ENCODE measurements at places on chromosomes 12 and 14.

DNA sequence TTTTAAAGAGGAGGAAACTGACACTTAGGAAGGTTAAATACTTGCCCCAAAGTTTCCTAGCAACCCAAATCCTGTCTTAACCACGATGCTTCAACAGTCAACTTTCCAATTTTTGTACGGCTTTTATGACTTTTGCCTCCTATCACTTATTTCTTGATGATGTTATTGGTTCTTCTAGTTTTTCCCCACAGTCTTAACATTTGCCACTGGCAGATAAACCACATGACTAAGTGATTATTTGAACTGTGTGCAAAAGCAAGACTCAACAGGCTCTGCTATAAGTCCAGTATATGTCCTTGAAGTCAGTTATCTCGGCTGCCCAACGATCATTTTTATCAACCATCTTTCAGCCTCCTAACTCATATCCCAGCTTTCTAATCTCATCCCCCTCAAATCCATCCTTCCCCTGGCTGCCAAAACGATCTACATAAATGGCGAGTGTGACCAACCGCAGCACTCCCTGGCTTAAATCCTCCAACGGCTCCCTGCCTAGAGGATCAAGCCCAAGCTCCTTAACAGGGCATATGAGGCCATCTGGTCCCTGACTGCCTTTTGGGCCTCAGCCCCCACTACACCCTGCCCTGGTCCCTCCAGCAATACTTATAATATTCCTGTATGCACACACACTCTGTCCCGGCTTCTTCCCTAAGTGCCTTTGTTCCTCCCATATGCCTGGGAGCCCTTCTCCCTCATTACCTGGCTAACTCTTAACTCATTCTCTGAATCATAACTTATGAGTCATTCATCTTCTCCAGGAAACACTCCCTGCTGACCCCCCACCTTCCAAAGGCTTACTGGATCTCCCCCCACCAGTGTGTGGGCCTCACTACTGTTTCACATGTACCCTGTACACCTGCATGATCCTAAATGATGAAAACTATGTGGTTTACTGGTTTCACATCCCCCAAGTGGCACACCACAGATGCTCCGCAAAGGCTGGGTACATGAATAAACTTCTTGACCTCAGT, 8.8 kb downstream of the VPS37B start:
- DNase-seq = no peak

DNA sequence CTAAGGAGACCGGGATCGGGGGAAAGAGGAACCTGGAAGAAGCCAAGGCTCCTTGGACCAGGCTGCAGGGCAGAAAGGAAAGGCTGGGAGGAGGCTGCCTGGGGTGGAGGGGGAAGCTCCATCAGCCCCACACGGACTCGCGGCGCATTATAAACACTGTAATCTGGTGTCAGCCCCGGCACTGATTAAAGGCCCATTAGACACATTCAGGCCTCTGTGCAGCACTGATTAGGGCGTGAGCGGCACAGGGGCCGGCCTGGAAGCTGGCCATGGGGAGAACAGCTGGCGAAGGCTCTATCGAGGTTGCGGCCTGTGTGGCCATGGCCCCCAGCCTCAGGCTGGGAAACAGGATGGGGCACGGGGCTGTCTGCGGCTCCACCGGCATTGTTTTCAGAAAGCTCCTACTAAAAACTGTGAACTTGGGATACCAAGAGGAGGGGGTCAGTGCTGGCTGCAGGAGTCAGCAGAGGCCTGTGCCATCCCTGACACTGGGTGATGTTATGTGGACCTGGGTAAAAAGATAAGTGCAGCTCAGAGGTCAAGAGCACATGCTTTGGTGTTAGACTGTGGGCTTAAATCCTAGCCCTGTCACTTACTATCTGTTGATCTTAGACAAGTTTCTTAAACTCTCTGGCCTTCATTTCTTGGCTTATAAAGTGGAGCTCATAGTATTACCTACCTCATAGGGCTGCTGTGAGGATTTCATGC, 10.6 kb downstream of the ACVRL1 start:
- DNase-seq = no peak

GRCh38 chr12:21553329-21553675, 27.2 kb downstream of the SPX start:
- DNase-seq = no peak

- no peak for DNase-seq
Measured at GRCh38 chr14:54554401-54554800, 12.5 kb upstream of the SAMD4A start.

DNA sequence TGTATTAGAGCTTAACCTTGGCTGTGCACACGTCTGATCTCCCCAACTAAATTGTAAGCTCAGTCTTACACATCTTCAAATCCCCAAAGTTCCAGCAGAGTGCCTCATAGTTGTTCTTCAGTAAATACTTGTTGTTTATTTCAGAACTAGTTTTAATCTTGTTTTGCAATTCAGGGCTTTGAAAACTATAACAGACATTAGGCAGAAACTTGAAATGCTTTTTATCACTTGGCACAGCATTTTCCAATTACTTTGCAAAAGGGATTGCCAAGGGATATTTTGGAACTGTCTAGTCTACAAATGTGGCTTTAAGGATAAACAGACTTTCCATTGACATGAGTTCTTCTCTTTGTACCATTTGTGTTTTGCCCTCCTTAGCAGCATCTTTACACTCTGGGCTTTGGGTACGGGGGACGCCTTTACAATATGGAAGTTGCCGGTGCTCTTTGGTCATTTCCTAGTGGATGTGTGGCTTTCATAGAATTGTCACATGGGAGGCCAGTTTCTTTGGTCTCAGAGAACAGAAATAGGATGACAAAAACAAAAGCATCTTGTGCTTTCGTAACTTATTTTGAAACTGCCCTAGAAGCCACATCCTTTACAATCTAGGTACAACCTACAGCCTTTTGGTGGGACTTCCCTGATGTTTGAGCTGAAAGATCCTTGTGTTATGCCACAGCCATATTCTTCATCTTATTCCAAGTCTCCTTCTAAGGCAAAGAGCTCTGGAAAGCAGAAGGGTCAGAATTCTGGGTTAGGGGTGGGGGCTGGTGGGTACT, 96.9 kb downstream of the NPAS3 start:
- no peak for DNase-seq

DNA sequence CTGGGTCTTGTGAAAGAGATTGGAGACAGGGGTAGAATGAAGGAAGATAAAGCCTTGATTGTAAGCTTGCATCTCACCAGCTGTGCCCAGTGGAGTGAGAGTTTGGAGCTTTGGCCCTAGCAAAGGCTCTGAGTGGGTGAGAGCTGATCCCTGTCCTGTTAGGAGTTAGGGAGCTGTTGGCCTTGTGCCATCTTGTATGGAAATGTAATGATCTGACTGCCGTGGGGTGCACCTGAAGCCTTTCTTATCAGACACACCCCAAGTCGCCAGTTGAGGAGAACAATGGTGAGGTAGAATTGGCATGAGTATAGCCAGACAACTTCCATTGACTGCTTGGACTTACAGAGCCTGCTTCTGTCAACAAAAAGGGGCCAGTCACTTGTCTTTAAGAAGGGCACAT, 130.1 kb downstream of the PRKCH start:
- no peak for DNase-seq

DNA sequence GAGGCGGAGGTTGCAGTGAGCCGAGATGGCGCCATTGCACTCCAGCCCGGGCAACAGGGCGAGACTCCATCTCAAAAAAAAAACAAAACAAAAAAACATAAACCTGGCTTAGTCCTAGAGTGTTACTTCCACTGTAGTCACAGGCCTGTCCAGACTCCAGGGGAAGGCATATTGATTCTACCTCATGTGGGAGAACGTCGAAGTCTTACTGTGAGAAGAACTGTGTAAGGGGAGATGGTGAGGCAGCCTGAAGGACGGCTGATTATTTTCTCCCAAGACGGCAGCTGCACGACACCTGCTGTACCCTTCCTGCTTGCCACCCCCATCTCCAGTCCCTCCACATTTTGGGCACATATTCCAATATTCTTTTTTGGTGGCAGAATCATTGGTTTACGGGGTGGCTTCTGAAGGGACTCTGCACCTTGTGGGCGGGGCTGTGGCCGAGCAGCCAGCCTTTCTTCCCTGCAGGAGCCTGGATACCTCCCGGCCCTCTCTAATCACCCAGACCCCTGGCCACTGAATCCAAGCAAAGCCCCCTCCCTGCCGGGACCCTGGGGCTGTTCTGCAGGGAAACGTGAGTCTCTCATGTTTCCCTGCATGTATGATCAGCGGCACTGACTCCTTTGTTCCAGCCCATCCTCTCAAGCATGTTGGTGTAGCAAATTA, 12.2 kb upstream of the KLC1 start:
- no peak for DNase-seq

- DNase-seq = no peak
Measured at GRCh38 chr14:83294941-83295340, 1761.3 kb upstream of the SEL1L start.

GRCh38 chr12:116066381-116067230, 210.9 kb downstream of the MED13L start:
- DNase-seq = no peak

DNA sequence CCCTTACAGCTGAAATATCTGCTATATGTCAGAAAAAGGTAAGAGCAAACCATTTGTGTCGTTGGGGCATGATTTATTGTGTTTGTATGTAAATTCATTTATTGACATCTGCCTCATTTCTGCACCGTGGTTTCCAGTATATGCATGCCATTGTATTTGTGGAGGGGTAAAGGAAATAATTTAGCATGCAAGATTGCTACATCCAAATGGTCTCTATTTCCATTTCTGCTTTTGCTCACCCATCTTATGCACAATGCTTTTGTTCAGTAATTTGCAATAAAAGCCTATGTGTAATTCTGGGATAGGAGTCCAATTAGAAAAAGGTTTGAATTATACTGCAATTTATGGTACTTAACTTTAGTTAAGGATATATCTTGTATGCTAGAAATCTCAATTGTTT, 101.8 kb downstream of the UNC79 start:
- no peak for DNase-seq

GRCh38 chr12:1093166-1093751, 102.2 kb downstream of the ERC1 start:
- no peak for DNase-seq

- no peak for DNase-seq
Measured at GRCh38 chr12:64670919-64671639, 60.8 kb downstream of the RASSF3 start.

- DNase-seq = no peak
Measured at GRCh38 chr12:131441060-131441396, 269.9 kb upstream of the SFSWAP start.

- DNase-seq = no peak
Measured at GRCh38 chr12:49260166-49260565, 4.7 kb upstream of the TUBA1C start.

DNA sequence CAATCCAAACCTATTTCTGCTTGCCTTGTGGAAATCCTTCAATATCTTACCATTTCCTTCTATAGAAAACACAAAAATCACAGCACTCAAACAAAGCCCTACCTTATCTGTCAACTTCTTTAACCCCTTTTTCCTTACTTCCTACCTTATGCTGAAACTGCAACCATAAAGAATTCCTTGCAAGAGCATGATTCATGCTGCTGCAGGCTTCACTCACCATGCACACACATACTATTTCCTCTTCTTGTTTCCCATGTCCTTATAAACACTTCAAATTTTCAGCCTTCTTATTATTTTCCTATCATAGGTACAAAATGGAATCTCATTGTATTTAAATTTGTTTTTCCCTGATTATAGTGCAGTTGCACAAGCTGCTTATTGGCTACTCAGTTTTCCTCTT, 23.3 kb downstream of the LMNTD1 start:
- DNase-seq = no peak

- DNase-seq = no peak
Measured at GRCh38 chr14:70702161-70702560, 60.4 kb downstream of the TTC9 start.

DNA sequence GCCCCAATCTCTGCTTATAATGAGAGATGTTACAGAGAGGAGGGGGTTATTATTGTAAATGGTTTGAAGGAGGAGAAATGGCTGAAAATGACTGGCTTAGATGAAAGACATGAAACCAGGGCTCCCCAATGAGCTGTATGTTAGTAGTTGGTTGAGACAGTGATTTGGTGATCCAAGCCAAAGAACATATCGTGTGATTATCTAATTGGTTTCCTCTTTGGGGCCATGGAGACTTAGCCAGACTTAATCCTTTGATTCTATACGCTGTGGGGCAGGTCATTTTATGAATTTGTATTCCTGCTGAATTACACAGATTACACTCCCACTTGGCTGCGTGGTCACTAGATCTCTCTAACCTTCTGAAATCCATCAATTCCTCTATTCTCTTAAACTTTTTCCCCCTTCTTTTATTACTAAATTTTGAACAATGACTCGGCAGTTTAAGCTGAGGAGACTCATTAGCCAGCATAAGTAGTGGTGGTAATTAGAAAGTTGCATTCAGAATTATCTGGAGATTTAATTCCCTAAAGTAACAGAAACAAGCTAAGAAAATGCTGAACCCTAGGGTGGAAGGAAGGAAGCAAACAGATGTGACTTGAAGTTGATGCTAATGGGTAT, 5.3 kb downstream of the TTC8 start:
- DNase-seq = no peak

GRCh38 chr14:54010981-54011380, 54.4 kb upstream of the BMP4 start:
- DNase-seq = no peak

DNA sequence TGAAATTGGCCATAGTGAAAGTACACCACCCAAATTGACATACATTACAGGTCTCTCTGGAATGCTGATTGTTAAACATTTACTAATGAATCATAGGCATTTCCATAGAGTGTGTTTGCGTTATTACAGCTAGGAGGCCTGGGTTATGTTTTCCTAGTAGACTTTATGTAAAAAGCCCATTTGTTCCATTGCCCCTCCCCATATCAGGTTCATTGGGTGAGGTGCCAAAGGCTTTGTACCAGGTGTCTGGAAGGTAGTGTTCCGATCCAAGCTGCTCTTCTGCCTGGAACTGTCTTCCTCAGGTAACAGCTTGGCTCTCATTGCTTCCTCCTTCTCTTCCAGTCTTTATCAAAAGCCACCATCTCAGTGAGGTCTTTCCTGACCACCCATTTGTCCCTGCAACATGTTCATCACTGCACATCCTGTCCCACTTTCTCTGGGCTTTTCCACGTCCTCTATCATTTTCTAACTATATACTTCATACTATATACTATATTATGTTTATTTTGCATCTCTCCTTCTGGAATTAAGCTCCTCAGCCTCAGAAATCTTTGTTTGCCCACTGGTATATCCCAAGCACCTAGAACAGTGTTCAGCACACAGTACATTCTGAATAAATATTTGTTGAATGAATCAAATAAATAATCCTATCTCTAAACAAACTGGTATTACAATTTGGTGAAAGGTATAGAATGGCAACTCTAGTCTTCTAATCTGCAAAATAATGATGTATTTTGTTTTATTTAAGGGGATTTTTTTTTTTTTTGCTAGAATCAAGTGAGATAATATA, 252.3 kb downstream of the KTN1 start:
- DNase-seq = no peak

DNA sequence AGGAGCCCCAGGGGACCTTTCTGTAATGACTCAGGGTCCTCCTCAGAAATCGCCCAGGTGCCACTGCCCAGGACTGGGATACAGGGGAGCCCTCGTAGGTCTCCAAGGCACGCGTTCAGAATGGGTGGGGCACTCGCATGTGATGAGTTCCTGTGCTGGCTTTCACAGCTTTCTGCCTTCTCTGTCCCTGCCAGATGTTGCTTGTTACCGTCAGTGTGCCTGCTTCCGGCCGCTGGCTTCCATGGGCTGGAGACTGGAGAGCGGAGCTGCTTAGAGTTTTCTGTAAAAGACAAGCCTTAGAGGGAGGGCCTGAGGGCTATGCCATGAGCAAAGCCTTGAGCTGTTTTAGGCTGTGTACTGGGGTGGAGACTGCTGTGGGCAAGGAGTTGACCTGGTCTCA, 75.0 kb upstream of the SLC24A4 start:
- DNase-seq = no peak

All from activated gamma-delta T cell (primary cell).